ENCODE measurements at places on chromosomes 1 and 21. TPM values are rescaled to one million over a fixed set of nuclear protein-coding genes. Genes with fewer than 3 reads are reported as not detected.

- no peak for DNase-seq
These were observed 622.5 kb upstream of the NR5A2 start for GRCh38 chr1:199404976-199405375.

Gene ADCY10
- total RNA-seq: 0.09 TPM

GRCh38 chr1:241999026-241999425 lies at the start of gene MAP1LC3C:
MAP1LC3C (minus strand) TSS chr1:241999098; CDS start chr1:241999008, 90 bp downstream.
- DNase-seq: no peak

Gene SLAMF6
- 28.3 TPM for total RNA-seq

DNA sequence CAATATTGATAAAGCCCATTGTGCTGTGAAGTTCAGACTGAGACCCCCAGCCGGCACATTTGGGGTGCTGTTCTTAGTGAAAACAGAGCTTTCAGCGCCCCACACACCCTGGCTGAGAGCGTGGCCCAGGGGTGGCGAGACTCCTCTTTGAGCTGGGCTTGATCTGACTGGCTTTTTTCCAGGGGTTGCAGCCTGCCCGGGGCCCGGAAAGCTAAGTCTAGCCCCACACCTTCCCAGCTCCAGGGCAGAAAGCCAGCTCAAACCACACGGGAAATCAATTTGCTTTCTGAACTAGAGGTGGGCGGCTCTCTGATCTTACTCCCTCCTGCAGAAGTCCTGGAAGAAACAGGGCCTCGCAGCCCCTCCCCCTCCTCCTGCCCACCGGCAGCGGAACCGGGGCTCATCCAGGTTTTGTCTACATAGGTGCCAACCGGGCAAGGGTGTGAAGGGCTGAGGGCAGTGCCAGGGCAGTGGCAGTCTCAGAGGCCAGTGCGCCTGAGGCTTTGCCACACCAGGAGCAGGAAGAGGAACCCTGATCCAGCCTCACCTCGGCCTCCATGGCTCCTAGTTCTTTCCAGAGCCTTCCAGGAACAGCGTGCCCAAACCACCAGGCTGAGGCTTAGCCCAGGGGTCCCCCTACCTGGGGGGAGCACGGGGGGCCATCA lies 155.3 kb downstream of the NPHP4 start:
- DNase-seq: no peak

All from CD8-positive, alpha-beta memory T cell (primary cell).